Activated CD8-positive, alpha-beta T cell treated with anti-CD3 and anti-CD28 coated beads for 36 hours (primary cell): ENCODE measurements at places on chromosomes 4 and X.

GRCh38 chr4:111693758-111694157, 451.5 kb upstream of the FAM241A start:
- no peak for DNase-seq

DNA sequence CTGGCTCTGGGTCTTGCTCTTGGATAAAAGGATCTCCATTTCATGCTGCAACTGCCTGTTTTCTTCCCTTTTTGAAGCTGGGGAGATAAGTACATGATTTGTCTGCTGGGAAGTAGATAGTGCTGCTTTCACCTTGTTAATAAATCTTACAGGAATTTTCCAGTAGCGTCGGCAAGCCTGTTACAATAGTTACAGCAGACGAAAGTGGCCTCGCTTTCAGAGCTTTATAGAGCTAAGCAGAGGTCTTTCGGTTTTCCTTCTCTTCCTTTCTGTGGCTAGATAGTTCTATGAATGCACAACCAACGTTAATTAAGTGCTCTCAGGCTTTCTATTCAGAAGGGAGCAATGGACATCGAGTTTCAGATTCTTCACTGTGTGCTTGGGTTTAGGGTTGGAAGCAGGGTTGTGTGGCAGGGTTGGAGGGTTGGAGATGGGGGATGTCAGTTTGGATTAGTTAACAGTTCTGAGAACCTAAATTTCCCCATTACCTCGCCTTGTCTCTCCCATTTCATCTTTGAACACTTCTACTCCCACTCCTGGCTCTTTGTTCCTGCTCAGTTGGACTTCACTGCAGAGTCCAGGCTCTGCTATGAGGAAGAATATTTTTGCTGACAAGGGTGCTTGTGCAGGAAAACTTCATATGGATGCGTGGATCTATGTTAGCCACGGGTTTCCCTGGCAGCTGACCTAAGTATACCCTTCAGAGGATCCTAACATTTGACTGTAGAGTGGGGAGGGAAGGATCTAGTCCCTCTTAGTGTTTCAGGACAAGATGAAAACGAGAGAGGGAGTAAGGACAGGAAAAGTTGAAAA, 237.9 kb downstream of the ARHGAP10 start:
- DNase-seq, result no peak

DNA sequence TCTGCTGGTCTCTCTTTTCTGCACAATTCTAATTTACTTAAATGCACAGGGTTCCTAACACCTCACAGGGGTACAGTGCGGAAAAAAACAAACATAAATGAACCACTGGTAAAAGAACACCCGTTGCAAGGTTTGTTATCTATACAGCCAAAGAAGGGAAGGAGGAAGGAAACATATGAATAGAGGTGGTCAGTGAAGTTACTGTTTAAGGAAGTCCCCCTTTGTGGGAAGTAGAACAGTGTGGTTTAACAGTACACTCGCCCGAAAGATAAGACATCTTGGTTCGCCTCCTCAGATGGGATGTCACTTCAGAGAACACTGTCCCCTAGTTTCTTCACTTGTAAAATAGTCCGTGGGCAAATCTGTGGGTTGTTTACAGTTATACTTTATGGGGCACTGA, 57.5 kb downstream of the TEC start:
- no peak for DNase-seq

GRCh38 chr4:1793940-1794808, 1.1 kb downstream of the FGFR3 start:
- DNase-seq, result no peak

GRCh38 chr4:107497054-107497453, 223.0 kb downstream of the PAPSS1 start:
- no peak for DNase-seq

DNA sequence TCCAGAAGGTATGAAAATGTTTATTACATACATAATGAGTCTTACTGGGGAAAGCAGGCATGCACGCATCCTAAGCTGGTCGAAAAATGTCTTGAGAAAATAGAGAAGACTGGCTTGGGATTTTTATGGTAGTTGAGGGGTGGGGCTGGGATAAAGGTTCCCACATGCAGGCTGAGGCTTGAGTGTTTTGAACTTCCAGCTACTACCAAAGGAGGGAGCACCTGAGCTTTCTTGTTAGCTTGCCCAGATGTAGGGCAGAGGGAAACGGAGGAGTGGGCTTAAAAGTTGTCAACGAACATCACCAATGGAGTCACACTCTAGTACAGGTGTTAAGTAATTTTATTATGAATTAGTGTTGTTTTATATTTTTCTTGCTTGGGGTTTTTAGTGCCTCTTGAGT, 39.6 kb upstream of the SRPX start:
- no peak for DNase-seq

GRCh38 chrX:79728421-79728820, 286.1 kb upstream of the TBX22 start:
- DNase-seq, result no peak
